ENCODE measurements at places on chromosomes 3 and 15.

GRCh38 chr3:116669576-116669975 lies 40.0 kb upstream of the TUSC7 start:
- DNase-seq, result peak; percentile 23

- no peak for DNase-seq
These were observed 226.6 kb upstream of the ROBO1 start for GRCh38 chr3:79994397-79994796.

DNA sequence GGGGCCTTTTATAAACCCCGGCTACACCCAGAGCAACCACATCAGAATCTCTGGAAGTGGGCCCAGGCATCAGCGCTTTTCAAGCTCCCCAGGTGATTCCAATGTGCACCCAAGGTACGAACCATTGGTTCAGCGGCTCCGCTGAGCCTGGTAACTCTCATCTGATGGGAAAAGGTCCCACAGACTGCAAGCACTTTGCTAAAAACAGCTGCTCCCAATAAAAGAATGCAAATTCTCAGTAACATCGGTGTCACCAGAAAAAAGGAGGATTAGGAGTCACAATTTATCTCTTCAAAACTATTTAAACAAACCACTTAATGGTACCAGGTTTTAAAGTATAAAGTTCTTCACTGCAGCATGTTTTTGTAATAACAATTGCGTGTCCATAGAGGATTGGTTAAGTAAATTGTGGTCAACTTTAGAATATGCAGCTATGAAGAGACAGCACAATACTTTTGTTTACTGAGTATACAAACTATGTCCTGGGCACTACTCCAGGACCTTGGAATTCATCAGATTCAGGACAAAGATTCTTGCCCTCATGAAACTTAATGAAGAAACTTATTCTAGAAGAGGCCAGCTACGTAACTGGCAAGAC lies 660.7 kb upstream of the ADAMTS9 start:
- no peak for DNase-seq

- DNase-seq, result no peak
These were observed 29.7 kb downstream of the TCF12 start for GRCh38 chr15:56948000-56948763.

DNA sequence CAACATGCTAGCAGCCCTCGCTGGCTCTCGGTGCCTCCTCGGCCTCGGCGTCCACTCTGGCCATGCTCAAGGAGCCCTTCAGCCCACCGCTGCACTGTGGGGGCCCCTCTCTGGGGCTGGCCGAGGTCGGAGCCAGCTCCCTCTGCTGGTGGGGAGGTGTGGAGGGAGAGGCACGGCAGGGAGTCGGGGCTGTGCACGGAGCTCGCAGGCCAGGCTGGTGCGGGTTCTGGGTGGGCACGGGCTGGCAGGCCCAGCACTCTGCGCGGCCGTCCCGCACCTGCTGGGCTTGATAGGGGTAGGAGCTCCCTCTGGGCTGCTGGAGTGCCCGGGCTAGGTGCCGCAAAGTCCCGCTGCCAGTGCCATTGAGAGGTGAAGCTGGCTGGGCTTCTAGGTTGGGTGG lies 251.0 kb downstream of the SQOR start:
- DNase-seq, result no peak

- DNase-seq, result no peak
These were observed 189.2 kb downstream of the DTWD1 start for GRCh38 chr15:49809894-49810609.

DNA sequence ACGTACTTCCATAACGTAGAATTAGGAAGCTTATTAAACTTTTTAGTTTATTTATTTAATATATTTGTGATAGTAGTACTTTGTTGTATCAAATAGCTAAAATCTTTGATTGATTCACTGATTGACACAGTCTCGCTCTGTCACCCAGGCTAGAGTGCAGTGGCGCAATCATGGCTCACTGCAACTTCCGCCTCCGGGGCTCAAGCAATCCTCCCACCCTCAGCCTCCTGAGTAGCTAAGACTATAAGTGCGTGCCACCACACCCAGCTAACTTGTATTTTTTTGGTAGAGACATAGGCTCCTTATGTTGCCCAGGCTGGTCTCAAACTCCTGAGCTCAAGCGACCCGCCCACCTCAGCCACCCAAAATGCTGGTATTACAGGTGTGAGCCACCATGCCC lies 5.7 kb downstream of the APH1B start:
- no peak for DNase-seq

GRCh38 chr3:192106543-192106942 lies 620.8 kb downstream of the FGF12 start:
- DNase-seq, result peak; percentile 3

GRCh38 chr3:114827495-114827894 lies 319.6 kb downstream of the ZBTB20 start:
- peak; percentile 37 for DNase-seq

- no peak for DNase-seq
These were observed 88.9 kb upstream of the FEZF2 start for GRCh38 chr3:62462104-62462762.

- DNase-seq, result no peak
These were observed 57.0 kb upstream of the CMTM7 start for GRCh38 chr3:32334675-32335074.

GRCh38 chr3:13526626-13526949 lies 22.3 kb upstream of the FBLN2 start:
- DNase-seq, result no peak

DNA sequence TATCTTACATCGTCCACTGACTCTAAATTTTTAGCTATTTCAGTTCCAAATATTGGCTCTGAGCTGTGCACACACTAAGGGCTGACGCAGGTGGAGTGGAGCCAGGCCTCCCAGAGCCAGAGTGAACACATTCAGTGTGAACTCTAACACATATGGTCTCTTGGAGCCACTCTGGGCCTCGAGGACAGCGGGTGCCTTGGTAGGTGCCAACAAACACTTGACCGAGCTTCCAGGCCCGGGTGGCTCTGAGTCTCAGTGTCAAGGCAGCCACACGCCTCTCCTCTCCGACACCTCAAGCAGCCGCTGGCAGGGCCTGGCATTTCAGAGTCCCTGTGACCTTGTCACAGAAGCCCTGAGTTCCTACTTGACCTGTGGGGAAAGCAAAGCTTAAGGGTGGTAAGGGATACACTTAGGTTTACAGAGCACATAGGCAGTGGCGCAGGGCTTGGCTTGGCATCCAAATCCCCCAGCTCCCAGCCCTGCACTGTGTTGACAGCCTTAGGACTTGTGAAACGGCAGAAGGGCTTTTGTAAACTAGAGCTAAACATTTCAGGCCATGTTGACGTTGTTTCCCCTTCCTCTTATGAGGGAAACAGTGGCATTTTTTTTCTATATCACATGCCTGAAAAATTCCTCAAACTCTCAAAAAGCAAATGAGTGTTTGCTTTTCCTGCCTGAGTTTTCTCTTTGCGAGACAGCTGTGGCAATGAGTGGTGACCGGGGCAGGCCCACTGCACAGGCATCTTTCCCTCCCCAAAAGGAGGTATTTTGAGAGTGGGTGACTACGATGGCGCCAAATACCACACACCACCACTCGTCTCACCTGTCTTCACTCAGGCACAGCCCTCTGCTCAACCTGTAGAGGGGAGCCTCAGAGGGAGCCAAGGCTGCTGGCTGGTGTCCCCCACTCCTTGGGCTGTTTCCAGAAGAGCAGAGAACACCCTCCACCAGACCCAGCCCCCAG lies 60.8 kb downstream of the DAPK2 start:
- no peak for DNase-seq

DNA sequence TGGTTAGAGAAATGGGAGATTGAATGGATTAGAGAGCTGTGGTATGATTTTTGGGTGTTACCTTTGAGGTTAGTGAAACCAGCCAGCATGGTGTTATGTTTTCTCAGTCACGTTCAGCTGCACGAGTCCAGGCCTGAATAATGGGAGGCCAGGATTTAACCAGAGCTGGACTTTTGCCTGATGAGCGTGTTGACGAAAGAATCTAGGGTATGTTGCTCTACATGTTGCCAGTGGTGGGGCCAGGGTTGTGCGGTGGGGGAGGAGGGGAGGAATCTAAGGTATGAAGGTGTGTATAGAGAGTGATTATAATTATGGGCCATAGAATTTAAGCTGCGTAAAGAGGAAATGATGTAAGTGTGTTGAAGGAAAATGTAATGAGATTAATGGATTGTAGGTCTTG lies 22.8 kb downstream of the MINDY2 start:
- DNase-seq, result no peak

DNA sequence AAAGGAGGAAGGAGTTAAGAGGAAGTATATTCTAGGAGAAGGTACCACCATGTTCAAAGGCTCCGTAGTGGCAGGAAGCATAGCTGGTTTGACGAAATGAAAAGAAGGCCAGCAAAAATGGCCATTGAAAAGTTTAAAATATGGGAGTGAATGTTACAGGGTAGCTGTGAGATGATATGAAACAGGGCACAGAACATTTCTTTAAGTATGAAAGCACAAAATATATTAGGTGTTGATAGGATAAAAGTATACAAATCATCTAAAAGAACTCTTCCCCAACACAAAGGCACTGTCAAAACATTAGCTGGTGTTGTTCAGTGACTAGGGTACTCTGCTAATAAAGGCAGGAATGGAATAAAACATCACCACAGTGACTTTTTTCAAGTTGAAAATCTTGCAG lies 216.2 kb downstream of the LRRN1 start:
- no peak for DNase-seq

- peak; percentile 24 for DNase-seq
These were observed 25.1 kb downstream of the POLR2M start for GRCh38 chr15:57731530-57732103.

DNA sequence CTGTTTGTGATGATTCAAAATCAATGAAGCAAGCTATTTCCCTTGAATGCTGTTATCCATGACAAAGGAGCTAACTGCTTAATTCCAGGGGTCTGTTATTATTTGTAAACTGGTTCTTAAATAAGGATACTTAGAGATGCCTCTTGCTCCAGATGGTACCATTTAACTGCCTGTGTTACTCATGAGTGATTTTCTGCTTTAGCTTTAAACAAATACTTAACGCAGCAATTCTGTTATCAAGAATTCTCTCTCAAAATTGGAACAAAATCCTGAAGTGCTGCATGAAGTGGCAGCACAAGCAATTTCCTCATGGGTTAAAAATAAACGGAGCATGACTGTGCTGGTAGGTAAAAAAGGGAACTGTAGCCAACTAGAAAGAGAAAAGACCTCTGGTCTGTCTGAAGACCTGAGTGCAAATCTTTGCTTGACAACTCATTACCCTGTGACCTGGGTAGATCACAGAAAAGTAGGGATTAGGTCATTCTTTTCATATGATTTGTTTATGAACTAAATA lies 62.5 kb upstream of the GBE1 start:
- DNase-seq, result no peak

- DNase-seq, result peak; percentile 76
These were observed 56.8 kb downstream of the CPN2 start for GRCh38 chr3:194294199-194294894.

DNA sequence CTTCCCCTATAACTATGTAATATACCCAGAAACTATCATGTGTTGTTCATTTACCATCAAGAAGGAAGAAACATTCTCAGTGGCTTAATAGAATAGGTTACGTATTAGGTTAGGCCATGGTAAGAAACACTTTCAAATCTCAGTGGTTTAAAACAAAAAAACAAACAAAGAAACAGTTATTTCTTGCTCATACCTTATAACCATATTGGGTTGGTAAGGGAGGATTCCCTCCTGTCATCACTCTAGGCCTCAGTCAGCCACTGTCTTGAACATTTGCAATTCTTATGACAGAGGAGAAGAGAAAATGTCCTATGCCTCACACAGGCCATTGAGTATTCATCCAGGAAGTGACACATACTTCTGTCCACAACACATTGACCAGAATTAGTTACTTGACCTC lies 727.7 kb upstream of the NECTIN3 start:
- DNase-seq, result no peak

GRCh38 chr3:197541756-197542539 lies 13.8 kb downstream of the BDH1 start:
- DNase-seq, result peak; percentile 86

DNA sequence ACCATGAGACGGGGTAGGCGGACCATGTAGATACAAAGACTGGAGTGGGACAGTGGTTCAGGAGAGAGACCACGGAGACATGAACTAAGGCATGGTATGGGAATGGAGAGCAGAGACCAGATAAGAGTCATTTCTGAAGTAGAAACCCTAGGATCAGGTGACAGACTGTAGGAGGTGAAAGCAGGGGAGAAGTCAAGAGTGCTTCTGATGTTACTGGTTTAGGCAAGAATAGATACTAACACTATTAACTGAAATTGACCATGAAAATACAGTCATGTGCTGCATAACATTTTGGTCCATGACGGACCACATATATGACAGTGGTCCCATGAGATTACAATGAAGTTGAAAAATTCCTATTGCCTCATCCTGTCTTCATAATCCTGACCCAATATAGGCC lies 41.7 kb downstream of the RASGRP1 start:
- no peak for DNase-seq

- no peak for DNase-seq
These were observed 44.5 kb upstream of the SEC22A start for GRCh38 chr3:123157209-123157597.

DNA sequence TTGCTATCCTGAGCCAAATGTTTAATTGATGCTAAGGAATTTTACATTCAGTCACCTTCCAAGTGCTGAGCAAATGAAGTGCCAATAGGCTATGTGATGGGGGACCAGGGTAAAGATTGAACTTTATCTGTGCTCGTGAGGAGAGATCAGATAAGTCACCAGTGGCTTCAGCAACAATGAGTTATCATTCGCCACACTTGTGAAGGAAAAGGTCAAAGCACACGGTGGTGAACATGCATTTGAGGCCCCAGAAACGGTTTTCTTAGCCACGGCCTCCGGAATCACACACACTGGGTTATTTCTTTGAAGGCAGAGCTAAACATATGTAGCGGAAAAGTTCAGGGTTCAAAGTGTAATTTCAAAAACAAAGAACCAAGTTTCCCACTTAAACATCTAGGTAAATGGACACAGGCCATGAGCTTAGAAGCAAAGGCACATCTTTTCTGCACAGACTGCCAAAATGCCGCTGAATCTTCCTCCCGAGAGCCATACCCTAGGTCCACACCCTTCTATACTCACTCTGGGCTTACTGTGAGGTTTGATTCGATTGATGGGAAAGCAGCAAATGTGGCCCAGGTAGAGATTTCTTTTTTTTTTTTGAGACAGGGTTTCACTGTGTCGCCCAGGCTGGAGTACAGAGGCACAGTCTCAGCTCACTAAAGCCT lies 268.5 kb downstream of the SHQ1 start:
- no peak for DNase-seq
